ENCODE measurements at places on chromosomes 6 and 20.
A peak's percentile ranks its signal among the peaks of the same experiment; 100 is the strongest.

GRCh38 chr20:60011512-60012507, 53.6 kb downstream of the CDH26 start:
- no peak for DNase-seq

GRCh38 chr6:142376800-142377496, 75.1 kb downstream of the ADGRG6 start:
- DNase-seq, result no peak

- peak; percentile 4 for DNase-seq
Observed at GRCh38 chr20:42461965-42462593, 727.6 kb downstream of the PTPRT start.

GRCh38 chr6:1491591-1492319, 102.4 kb downstream of the FOXF2 start:
- DNase-seq, result no peak

DNA sequence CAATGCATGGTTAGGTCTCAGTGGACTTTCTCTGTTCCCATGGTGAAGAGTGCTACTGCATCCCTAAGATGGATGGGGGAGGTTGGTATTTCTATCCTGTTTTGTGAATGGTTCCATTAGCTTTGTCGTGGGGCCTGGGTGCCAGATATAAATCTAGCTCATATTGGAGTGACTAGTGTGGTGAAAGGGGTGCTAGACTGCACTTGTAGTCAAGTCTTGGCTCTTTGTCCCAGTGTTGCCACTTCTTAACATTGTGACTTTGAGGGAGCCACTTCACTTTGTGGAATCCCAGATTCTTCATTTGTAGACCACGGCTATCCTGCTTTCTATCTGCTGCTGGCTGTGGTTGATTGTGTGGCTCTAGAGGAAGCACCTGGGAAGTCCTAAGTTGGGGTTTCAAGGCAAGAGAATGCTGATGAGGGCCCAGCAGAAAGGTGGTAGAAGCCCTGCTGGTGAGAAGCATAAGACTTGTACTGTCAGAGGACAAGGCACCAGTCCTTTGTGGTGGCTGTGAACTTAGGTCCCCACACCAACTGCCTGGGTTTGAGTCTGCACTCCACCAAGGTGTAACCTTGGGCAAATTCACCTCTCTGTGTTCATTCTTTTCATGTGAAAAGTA, 44.1 kb downstream of the VAPB start:
- DNase-seq, result no peak

DNA sequence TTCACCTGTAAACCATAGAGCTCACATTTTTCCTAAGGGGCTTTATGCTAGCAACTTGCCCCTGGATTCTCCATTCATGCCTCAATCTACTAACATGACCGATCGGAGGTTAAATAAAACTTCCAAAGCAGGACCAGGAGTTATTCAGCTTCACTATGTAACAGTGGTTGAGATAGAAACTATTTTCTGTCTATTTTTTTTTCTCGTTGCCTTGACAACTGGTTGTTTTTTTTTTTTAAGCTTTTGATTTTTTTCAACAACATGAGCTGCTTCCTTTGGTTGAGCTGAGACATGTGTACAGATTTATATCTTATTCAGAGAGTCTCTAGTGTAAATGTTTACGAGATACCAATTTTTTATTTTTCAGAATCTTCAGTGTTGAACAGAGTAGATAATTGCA, 85.7 kb downstream of the SHLD1 start:
- no peak for DNase-seq

- DNase-seq, result no peak
Observed at GRCh38 chr6:30615219-30615957, 1.7 kb downstream of the PPP1R10 start.

DNA sequence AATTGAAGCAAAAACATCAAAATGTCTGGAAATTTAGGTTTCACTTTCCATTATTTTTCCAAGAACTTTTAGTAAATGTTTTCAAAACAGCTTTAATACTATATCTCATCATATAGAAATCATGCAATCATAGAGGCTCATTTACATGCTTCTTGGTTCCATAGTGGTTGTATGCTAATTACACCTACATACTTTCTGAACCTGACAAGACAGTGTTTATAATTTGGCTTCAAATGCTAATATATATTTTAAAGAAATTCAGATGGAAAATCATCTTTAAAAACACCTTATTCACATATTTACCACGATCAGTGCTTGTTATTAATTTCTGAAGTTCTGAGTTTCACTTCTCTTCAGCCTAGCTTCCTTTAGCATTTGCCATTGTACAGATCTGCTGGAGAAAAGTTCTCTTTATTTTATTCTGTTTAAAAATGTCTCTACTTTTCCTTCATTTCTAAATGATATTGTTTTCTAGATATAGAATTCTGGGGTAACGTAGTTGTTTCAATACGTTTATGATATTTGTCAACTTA, 89.9 kb downstream of the PLCB1 start:
- DNase-seq, result peak; percentile 3

- no peak for DNase-seq
Observed at GRCh38 chr20:11207749-11208502, 534.1 kb upstream of the JAG1 start.

- no peak for DNase-seq
Observed at GRCh38 chr6:23783901-23784300, 342.1 kb upstream of the NRSN1 start.

GRCh38 chr6:35729722-35730121, 7.1 kb upstream of the ARMC12 start:
- DNase-seq, result no peak

- no peak for DNase-seq
Observed at GRCh38 chr20:32752458-32753250, 9.4 kb upstream of the COMMD7 start.

GRCh38 chr6:72401865-72402264, 220.0 kb upstream of the KCNQ5 start:
- no peak for DNase-seq

DNA sequence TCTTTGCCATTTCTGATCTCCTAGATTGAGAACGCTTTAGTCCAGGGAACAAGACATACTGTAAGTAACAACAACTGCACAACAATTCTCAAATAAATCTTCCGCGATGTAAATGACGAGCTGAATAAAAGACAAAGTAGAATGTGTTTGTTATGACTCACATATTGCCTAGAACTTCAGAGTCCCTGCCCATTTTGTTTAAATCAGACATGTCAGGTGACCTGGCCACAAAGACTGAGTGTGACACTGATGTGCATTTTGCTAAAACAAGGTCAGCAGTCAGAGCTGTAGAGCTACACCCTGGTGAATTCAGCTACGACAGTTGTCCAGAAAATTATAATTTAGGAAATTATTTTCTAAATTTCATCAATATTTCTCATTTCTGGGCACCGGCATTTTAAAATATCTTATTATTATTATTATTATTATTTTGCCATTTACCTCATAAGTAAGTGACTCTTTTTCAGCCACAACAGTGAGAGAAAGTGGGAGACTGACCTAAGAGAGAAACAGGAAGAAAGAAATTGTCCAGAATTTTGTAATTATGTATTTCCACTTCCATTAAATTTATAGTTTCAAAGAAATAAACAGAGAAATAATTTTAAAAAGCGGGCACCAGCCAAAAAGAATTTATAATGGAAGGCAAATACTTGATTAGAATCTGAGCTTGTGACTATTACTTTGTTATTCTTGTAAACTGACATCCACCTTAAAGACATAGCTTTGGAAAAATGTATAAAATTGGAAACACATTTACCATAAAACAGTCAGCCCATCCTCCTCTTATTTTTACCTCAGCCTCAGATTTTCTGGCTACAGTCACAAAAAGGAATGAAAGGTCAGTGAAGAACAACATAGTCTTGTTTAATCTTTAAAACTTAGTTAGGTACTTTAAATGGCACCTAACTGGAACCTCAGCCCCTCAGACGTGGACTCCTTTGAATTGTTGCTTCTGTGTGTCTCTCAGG, 157.0 kb upstream of the CITED2 start:
- no peak for DNase-seq

DNA sequence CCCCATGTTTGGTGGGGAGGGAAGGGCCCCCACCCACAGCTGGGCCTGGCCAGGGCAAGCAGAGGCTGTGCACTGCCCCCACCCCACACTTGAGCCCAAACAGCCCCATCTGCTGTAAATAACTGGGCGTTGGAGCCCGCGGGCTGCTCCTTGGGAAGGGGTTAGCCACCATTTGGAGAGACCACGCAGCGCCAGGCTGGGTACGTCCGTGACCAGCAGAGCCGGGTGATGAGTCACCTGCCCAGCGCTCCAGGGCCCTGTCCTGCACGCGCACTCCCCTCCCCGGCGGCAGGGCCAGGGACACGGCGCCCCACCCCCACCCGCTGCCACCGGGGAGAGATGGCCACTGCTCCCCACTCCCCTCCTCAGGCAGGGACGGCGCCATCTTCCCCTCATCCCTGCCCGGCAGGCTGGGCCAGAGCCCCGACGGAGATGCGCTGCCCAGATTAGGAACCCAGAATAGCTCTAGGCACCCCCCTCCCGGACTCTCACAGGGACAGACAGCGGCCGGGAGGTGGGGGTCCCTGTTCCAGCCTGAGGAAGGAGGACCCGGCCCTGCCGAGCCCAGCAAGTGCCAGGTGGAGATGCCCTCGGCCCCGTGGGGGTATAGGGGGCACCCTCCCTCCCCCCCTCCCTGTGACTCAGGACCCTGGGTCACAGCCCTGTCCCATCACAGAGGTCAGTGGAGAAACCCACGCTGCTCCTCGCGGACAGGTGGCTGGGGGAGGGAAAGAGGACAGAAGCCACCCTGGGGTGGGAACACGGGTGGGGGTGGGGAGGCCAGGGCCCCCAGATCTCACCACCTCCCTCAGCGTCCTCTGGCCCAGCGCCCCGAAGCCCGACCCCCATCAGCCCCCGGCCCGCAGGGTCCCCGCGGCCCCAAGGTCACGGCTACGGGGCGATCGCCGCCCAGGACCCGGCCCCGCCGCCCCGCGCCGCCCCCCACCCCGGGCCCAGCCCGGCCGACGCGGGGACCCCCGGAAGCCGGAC, 642 bp downstream of the EEF1A2 start:
- DNase-seq, result no peak

- DNase-seq, result no peak
Observed at GRCh38 chr6:106180208-106180607, 94.1 kb downstream of the PRDM1 start.

- DNase-seq, result no peak
Observed at GRCh38 chr6:99347804-99348203, 1.7 kb downstream of the FAXC start.

DNA sequence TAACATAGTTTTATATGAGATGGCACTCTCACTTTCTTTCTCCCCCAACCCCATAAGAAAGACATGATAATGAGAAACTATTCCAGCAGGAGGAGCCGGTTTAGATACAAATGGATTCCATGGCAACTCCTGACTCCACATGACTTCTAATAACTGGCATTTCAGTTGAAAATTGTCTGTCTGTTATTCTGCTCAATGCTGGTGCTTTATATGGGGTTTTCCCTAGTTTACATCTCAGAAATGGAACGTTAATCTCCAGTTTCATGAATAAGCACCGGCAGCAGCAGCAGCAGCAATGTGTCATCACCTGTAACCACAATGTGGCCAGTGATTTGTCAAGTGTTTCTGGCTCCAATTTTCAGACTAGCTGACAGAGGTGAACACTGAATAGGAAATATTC, 8.0 kb upstream of the SIM1 start:
- DNase-seq, result peak; percentile 69
